ENCODE measurements at places on chromosomes 12 and 14.

GRCh38 chr14:59695198-59695597 lies 118.6 kb upstream of the CCDC175 start:
- peak; percentile 7 for DNase-seq

- peak; percentile 61 for DNase-seq
Observed at GRCh38 chr12:28536088-28536487, 345.8 kb downstream of the CCDC91 start.

- no peak for DNase-seq
Observed at GRCh38 chr14:68672609-68673285, 120.1 kb downstream of the ZFP36L1 start.

DNA sequence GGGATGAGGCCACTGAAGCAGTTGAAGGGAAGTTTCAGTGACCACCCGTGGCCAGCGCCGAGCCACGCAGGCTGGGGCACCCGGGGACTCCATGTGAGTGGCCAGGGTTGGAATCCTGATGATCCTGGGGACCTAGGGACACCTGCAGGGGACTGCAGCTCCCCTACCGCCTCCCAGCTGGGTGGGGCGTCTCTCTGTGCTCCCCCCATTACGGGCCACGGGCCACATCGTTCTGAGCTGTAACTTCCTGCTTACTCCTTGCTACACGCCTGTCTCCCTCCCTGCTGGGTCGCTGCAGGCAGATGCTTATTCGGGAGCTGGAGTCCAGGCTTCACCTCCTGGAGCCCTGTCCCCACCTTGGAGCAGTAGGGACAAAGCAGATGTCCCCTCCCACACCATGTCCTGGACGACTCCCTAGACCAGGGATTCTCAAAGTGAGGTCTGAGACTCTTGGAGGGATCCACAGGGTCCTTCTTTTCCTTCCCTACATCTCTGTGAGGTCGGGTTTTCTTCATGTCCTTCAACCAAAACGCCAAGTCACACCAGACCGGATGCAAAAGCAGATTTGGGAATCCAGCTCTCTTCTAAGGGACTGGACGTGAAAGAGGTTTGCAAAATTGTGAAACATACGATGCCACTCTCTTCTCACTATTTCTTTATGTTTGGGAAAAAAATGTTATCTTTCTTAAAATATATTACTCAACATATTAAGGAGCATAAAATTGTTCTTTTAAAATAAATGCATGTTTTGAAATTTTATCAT lies 85.9 kb upstream of the NCOR2 start:
- no peak for DNase-seq

DNA sequence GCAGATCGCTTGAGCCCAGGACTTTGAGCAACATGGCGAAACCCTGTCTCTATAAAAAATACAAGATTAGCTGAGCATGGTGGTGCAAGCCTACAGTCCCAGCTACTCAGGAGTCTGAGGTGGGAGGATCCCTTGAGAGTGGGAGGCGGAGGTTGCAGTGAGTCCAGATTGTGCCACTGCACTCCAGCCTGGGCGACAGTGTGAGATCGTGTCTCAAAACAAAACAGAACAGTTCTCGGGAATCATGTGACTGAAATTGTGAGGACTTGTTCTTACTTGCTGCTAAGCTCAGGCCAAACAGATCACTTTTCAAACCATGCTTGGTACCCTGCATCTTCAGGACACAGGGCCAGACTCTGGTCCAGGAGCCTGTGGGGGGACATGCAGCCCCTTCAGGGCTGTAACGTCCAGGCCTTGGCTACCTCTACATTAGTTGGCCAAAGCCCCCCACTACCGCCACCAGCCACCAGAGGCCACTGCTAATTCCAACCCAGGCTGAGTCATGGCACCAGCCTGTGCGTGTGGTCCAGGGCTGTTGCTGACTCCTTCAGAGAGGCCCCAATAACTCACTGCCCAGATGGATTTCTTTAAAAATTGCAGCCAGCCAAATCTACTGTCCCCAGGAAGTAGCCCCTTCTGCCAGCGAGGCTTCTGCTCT lies 33.4 kb upstream of the SYNDIG1L start:
- peak; percentile 51 for DNase-seq

Measured in astrocyte of the spinal cord (primary cell).